ENCODE measurements at places on chromosomes 5 and 9.

GRCh38 chr5:56751572-56752313 lies 63.6 kb upstream of the MAP3K1 start:
- no peak for DNase-seq

GRCh38 chr9:73753171-73753570 lies 601.5 kb downstream of the ANXA1 start:
- no peak for DNase-seq

- no peak for DNase-seq
These were observed 88.2 kb upstream of the DAP start for GRCh38 chr5:10849278-10849677.

GRCh38 chr9:113589890-113590289 lies 126.4 kb downstream of the RGS3 start:
- no peak for DNase-seq

Measured in NCI-H1048 (cell line).